H1 (cell line): ENCODE measurements at places on chromosomes 1 and 21.

- DNase-seq = no peak
Measured at GRCh38 chr21:23694390-23694789, 1912.9 kb downstream of the MRPL39 start.

DNA sequence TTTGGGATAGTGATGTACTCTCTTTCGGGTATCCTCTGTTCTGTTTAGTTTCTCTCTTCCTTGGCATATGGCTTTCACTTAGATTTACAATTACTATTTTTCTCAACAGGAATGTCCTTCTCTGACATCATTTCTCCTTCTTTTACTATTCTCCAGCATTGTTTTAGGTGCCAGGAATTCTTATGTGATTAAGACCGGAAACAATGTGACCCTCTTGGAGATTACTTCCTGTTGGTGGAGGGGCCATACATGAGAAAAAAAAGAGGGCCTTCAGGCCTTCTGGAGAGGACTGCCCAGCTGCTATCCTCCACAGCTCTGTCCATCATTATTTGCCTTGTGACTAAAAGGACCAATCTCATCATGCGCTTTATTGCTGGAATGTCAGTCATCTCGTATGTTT is 50.4 kb upstream of the ADAMTS5 start:
- DNase-seq = no peak

GRCh38 chr1:161768986-161769672 is 3.0 kb downstream of the ATF6 start:
- DNase-seq = no peak

GRCh38 chr1:38448893-38449292 is 402.3 kb upstream of the POU3F1 start:
- DNase-seq = no peak

GRCh38 chr21:45470773-45471524 is 66.0 kb downstream of the COL18A1 start:
- no peak for DNase-seq

GRCh38 chr1:33815061-33815460 is 48.8 kb upstream of the HMGB4 start:
- no peak for DNase-seq

- no peak for DNase-seq
Measured at GRCh38 chr1:166197141-166197540, 30.3 kb upstream of the FAM78B start.

DNA sequence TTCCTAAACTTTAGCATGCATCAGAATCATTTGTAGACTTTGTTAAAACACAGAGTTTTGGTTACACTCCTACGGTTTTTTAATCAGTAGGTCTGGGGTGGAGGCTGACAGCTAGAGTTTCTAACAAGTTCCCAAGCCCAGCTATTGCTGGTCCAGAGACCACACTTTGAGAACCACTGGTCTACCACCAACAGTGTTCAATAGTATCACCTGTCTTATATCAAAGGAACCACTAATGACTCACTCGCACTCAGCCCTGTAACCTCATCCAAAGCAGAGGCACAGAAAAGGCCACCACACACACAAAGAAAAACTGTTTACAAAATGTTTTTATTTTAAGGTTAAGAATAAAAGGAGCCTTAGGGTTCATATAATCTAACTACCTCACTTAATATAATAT is 68.7 kb downstream of the HIVEP3 start:
- no peak for DNase-seq

DNA sequence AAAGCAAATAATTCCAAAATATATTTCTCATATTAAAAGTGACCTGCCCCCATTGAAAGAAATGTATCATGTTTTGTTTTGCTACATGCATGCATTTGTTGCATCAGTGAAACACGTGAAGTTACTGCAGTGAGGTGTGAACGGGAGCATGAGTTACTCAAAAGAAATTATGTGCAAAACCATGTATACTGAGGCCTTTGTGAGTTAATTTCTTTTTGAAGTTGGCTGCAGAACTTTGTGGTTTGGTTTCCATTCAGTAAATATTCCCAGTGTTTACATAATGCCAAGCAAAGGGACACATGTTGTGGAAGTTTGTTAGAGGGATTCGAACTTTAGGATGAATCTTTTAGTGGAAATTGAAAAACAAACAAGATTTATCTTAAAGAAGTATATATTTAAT is 619.4 kb upstream of the ADAMTS5 start:
- DNase-seq = no peak

DNA sequence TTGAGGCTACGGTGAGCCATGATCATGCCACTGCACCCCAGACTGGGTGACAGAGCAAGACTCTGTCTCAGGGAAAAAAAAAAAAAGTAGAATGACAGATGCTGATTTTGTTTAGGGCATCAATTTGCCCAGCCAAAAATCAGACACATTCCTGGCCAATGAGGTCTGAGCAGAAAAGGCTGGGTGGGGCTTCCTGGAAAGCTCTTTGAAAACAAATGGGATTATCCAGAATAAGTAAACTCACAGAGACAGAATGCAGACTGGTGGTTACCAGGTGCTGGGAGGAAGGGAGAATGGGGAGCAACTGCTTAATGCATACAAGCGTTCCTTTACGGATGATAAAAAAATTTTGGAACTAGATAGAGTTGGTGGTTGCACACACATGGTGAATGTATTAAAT is 10.1 kb upstream of the CITED4 start:
- no peak for DNase-seq

GRCh38 chr1:206885341-206886060 is 11.7 kb upstream of the IL24 start:
- no peak for DNase-seq

DNA sequence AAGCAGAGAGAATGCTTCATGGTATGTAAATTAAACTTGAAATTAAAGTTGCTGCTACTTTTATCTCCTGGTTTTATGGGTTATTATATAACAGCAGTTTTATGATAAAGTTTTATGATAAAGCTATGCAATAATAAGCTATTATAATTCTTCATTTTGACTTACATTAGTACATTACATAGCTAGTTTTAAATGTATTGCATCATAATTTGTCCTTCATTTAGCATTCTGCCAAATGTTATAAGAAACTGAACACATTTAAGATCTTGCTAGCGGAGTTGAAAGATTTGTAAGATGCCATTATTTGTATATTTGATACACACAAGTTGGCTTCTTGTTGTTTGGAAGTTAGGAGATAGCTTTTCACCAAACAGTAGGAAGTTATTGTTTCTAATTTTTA is 101.6 kb downstream of the LRRC40 start:
- no peak for DNase-seq
